Right ventricle myocardium inferior (tissue), 1 donor: ENCODE measurements at places on chromosomes 2 and 18.

- no peak for DNase-seq
Measured at GRCh38 chr2:138829326-138829919, 49.2 kb upstream of the NXPH2 start.

GRCh38 chr2:236612737-236613136 lies 43.1 kb downstream of the ACKR3 start:
- DNase-seq: no peak

GRCh38 chr2:117686699-117687098 lies 127.8 kb upstream of the DDX18 start:
- DNase-seq: no peak

GRCh38 chr2:2825062-2825461 lies 494.0 kb upstream of the MYT1L start:
- no peak for DNase-seq

DNA sequence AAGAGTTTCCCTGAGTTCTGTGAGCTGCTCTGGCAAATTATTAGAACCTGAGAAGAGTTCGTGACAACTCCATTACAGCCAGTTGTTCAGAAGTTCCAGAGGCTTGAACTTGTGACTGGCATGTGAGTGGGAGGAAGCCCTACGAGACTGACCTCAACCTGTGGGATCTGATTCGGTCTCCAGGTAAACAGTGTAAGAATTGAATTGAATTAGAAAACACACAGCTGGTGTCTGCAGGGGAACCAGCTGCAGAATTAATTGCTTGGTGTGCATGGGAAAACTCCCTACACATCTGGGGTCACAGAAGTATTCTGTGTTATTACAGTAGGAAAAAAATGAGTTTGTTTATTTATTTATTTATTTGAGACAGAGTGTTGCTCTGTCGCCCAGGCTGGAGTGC lies 14.0 kb upstream of the ITSN2 start:
- DNase-seq: no peak

DNA sequence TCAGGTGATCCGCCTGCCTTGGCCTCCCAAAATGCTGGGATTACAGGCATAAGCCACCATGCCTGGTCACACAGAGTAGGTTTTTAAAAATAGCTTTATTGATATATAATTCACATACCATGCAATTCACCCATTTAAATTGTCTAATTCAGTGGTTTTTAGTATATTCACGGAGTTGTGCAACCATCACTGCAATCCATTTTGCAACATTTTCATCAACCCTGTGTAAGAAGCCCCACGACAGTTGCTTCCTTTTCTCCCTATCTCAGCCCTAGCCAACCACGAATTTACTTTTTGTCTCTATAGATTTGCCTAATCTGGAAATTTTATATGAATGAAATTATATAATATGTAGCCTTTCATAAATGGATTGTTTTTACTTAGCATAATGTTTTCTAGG lies 266.4 kb downstream of the NAPG start:
- DNase-seq: no peak
